ENCODE measurements at places on chromosomes 11 and 22.

GRCh38 chr11:898143-898511 is 12.5 kb downstream of the CHID1 start:
- DNase-seq: no peak

DNA sequence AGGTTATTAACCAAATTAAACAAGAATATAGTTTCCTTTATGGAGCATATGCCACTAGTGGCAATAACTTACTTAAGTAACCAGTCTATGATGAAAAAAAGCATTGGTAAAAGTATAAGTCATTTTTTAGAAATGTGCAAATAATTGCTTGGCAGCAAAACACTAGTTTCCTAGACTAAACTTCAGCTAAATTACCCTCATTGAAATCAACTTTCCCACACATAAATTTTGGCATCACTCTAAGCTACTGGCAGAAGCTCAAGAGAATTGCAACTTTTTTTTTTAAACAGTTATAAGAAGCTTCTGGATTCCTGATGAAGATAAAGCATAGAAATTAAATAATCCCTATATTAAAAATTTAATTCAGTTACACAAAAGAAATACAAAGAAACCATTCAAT is 12.5 kb downstream of the CCDC34 start:
- DNase-seq: no peak

DNA sequence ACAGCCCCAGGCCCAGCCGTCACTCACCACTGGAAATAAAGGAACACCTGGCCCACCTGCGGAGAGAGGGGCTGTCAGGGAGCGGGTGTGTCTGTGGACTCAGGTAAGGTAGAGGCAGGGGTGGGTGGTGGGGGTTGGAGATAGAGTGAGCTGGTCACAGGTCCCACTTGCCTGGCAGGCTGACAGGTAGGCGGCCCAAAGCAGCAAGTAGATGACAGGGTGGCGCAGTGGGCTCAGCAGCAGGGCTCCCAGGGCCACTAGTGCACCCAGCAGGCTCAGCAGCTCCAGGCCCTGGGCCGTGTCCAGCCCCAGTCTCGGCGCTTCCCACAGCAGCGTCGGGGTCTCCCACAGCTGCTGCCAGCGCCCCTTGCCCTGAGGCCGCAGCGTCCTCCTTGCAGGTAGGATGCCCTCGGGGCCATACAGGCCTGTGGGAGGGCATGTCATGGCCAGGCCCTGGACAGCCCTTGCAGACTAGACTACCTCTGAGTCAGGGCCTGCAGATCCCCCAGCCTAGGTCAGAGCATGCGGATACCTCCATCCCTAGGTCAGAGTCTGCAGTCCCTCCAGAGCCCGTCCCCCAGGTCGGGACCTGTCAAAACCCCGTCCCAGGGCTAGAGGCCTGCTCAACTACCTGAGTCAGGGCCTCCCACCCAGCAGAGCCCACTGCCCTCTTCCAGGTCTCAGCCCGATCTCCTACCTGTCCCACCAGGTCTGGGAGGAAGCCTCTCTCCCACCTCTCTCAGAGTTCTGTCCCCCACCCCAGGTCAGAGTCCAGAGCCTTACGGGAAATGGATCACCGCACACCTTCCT is 686 bp downstream of the LMF2 start:
- DNase-seq: no peak

- DNase-seq: no peak
Observed at GRCh38 chr11:117420598-117420997, 92.9 kb downstream of the CEP164 start.

GRCh38 chr22:49160261-49161001 is 667.2 kb downstream of the BRD1 start:
- no peak for DNase-seq

DNA sequence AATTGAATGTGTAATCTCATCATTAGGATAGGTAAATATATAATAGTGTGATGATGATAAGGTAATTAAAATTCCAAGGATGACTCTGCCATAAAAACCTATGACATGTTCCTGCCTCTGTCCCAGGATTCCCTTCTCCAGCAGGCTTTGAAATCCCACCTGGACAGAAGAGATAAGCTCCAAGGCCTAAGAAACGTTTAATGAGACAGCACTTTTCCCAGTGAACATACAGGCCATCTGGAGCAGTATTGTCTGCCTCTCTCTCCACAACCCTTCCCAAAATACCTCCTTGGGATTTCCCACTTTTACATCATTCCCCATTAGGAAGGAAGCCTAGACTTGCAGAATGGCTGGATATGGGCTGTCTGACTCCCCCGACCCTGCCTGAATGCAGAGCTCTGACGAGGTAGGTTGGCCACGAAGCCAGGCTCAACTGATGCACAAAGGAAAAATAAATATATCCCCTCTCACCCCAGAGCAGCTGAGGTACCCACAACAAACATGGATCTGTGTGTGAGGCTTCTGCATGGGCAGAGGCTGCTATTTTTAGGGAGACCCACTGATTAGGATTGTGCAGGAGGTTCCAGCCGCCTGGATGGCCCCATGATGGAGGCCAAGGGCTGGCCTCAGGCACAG is 71.0 kb downstream of the TMPRSS5 start:
- no peak for DNase-seq

GRCh38 chr11:45017329-45017728 is 66.6 kb upstream of the TP53I11 start:
- no peak for DNase-seq

DNA sequence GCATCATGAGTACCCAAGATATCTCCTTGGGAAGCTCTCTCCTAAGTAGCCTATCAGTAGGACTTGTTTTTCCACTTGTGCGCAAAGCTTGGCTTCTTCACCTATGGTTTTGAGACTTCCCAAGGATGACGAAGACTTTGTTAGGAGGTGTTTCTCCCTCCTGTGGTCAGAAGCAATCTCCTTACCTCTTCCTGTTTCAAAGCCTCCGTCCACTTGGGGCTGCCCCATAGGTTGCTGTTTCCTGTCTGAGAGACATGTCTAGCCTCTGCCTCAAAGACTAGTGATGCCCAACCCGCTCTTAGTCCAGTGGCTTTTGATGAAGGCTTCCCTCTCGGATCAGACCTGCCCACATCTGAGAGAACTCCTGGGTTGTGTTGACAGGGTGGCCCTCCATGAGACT is 92.9 kb downstream of the TRAF6 start:
- no peak for DNase-seq

DNA sequence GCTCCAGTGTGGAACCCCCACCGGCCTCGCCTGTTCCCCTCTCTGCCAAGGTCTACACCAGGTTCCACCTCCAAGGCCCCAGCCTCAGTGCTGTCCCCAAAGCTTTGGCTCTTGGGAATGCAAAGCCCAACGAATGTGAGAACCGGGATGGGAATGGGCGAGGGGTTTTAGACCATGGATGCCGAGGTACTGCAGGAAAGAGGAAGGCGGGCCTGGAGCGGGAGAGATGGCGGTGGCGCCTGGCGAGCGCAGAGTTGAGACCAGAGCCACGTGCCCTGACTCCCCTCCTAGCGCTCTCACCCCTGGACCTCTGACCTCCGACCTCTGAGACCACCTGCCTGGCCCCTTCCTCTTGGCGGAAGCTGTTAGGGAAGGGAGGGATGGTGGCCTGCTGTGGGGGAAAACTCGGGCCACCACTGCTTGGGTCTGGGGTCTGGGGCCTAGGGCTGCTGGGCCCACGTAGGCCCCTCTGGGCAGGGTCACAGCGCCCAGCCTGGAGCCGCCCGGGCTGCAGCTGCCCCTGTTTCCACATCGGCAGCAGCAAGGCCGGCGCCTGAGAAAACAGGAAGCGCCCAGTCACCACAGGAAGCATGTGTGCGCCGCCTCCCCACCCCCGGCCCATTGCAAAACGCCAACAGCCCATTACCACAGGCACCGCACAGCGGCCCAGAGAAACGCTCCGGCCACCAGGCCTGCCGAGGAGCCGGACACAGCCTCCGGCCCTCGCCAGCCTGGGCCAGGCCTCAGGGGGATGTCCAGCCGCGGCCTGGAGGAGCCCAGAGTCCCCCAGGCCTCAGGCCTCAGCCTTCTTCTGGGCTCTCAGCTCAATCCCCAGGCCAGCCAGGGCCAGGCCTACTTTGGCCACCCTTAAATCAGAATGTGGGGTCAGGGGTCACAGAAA is 13.8 kb upstream of the SLC39A13 start:
- no peak for DNase-seq

DNA sequence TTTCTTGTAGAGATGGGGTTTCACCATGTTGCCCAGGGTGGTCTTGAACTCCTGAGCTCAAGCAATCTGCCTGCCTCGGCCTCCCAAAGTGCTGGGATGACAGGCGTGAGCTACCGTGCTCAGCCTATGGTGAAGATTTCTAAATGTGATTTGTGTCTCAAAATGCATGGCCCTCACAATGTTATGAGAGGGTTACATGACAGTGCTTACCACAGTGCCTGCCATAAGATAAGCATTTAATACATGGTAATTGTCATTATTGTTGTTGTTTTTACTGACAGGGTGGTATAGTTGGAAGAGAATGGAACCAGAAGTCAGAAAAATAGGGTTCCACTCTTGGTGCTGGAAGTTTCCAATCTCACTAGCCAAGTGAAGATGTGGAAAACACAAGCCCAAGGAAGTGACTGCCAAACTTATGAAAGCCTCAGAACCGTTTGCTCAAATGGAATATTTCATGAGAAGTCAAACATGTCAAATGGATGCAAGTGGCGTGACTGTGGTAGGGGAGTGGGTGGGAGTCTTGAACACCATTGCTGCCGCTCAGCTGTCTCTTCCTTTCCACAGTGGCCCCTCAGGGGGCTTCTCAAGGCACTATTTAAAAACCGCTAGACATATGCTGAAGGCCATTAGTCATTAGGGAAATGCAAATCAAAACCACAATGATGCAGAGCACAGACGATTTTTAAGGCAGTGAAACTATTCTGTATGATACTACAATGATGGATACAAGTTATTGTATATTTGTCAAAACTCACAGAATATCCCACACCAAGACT is 29.1 kb upstream of the LMO2 start:
- DNase-seq: no peak

DNA sequence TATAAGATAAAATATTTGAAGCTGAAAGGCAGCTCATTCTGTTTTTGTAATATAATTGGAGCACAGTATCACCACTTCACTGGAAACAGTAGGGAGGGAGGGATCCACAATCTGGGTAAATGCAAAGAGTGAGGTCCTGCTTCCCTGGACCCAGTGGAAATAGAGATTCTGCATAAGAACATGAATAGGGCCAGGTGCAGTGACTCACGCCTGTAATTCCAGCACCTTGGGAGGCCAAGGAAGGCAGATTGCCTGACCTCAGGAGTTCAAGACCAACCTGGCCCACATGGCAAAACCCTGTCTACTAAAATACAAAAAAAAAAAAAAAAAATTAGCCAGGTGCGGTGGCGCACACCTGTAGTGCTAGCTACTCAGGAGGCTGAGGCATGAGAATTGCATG is 143.7 kb downstream of the DBX1 start:
- no peak for DNase-seq

DNA sequence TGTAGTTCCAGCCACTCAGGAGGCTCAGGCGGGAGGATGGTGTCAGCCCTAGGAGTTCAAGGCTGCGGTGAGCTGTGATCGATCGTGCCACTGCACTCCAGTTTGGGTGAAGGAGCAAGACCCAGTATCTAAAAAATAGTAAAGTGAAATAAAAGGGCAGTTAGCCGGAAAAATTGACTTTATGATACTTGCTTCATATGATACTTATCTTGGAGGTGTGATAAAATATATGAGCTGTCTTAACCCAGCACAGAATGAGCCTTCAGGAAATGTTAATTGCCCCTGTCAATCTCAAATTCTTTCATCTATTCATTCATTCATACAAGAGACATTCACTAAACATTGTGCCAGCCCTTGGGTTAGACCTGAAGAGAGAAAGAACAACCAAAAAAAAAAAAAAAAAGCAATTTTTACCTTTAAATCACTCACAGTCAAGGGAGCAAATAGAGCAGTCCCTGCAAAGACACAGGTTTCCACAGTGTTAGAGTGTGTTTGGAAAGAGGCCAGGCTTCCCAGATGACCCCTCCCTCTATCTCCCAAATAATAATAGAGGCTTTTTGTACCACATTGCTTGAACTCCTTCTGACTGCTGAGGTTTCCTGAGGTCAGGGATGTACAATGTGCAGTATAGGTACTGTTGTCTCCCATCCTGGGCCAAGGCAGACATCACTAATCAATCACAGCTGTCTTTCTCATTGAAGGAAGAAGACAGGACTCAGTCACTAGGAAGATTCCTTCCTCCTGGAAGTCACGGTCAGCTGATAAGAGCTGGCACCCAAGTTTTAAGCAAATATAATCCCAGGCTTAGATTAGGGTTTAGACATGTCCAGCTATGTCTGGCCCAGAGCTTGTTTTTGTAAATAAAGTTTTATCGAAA is 454.6 kb downstream of the MIAT start:
- DNase-seq: no peak

GRCh38 chr22:37254209-37254866 is 10.3 kb upstream of the RAC2 start:
- peak; percentile 56 for DNase-seq

- no peak for DNase-seq
Observed at GRCh38 chr22:43343262-43343669, at the start of gene SCUBE1. Gene SCUBE1, minus strand, starts transcription at chr22:43343372. Its CDS starts 111 bp downstream, at chr22:43343261.

DNA sequence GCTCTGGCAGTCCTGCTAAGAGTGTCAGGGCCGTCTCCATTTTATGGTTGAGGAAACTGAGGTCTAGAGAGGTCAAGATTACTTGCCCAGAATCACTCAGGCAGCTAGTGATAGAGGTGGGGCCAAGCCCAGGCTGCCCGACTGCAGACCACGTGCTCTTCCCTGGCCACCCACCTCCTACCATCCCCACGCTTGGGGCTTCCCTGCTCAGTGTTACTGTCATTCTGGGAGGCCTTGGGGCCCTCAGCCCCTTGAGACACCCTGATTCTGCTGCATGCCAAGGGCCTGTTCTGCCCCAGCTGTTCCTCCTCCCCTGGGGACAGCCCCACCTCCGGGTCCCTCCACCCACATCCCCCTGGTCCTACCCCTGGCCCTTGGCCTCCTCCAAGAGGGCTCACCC is 17.2 kb upstream of the TAB1 start:
- no peak for DNase-seq

DNA sequence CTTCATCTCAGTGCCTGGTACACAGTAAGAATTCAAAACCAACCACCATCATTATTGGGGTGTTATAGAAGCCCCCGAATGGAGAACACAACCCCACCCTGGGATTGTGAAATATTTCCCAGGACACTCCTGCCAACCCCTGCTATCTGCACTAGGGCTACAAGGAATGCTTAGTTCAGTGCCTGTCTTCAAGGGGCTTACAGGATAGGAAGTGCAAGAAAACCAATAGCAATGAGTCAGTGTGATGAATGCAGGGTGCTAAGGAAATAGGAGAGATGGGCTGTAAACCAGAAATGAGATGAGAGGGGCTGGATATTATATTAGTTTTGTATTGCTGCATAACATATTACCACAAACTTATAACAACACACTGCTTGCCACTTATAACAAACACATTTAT is 965 bp upstream of the ASCC2 start:
- DNase-seq: no peak

- no peak for DNase-seq
Observed at GRCh38 chr11:34356576-34356912, 1.3 kb downstream of the ABTB2 start.

- no peak for DNase-seq
Observed at GRCh38 chr11:35954205-35954604, 10.3 kb downstream of the LDLRAD3 start.

All from HS-5 (cell line).